NCI-H526 (cell line): ENCODE measurements at places on chromosomes 7 and 10.

DNA sequence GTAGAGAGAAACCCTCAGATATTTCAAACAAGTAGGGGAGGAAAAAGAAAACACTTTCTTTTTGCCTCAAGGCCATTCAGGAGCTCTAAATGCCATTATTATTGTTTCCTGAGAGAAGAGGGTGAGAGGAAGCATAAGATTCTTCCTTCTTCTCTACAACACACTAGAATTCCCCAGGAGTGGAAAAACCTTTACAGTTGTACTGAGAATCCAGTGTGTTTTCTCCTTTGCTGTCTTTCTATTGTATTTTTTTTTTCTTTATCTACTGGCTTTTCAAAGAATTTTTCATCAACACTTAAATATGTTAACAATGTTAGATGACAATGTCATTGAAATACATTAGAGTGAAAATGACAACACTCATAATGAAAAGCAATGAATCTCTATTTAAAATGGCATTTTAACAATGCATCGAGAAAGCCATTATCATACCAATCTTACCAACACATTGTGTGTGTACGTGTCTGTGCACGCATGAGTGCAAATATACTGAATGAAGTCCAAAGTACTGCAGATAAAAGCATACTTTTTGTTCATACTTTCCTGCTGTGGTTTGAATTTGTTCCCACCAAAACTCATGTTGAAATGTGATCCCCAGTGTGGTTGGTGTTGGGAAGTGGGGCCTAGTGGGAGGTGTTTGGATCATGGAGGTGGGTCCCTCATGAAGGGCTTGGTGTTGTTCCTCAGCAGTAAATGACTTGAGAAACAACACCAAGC is 24.2 kb upstream of the MACC1 start:
- DNase-seq: no peak

DNA sequence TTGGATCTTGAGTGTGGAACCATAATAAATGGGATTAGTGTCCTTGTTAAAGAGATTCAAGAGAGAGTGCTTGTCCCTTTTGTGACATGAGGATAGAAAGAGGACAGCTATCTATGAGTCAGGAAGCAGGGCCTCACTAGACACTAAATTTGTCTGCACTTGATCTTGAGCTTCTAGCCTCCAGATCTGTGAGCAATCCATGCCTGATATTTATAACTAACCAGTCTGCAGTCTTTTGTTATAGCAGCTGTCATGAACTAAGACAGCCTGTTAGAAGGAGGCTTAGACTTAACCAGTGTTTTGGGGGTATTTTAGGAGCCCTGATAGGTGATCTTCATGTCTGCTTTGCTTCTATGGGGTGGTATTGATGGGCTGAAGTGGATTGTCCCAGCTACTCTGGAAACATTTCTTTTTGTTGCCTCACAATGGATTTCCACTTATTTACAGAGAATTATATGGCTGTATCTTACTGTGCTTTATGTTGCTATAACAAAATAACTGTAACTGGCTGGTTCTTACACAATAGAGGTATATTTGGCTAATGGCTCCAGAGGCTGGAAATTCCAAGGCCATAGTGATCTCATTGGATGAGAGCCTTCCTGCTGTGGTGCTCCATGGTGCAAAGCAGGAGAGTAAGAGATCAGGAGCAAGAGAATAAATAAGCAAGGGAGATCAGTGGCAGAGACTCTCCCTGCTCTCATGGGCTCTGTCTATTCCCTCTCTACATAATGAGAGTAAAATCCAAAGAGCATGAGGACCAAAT is 23.4 kb upstream of the AKR1C3 start:
- DNase-seq: no peak

DNA sequence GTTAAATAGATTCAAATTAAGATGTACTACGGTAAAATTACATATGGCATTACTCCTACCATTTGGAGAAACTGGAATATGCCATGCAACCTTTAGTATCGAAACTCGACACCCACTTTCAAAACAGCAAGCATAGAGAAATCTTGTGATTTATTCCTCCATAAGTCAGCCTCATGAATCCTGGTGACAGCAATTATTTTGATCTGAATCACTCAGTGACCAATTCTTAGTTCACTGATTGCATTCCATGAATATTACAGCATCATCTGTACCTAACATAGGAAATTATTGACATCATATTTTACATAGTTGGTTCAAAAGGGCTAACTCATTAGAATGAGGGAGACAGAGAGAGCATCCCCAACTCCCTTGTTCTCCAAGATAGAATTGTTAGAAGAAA is 89.6 kb downstream of the CACNB2 start:
- no peak for DNase-seq

- DNase-seq: no peak
Measured at GRCh38 chr7:134469622-134470021, 10.7 kb upstream of the AKR1B1 start.

DNA sequence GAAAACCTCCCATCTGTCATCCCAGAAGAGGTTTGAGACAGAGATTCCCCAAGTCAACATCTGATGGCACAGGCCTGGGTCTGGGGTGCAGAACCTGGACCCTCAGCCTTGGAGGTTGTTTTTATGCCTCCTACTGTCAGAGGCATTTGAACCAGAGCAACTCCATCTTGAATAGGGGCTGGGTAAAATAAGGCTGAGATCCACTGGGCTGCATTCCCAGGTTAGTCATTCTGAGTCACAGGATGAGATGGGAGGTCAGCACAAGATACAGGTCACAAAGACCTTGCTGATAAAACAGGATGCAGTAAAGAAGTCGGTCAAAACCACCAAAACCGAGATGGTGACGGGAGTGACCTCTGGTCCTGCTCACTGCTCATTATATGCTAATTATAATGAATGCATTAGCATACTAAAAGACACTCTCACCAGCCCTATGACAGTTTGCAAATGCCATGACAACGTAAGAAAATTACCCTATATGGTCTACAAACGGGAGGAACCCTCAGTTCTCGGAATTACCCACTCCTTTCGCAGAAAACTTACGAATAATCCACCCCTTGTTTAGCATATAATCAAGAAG is 92.0 kb downstream of the ITGA8 start:
- no peak for DNase-seq

DNA sequence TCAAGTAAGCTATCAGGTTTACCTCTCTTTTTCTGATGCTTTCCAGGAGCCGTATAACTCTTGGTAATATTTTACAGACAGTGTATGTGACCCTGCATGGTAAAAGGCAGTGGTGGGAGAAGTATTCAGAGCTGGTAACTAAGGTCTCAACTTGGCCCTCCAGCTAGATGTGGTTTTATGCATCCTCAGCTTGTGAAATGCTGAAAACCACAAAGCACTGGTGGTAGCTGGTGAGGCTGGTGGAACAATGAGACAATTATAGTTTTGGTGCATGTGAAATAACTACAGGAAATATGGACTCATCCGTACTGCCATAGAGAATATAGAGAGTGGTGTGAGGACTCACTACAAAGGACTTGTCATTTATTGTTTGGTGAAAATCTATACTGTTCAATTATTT is 383.0 kb upstream of the PCDH15 start:
- DNase-seq: peak; percentile 46
